ENCODE measurements at places on chromosomes 5 and 9.

GRCh38 chr9:87885484-87886189, 3.0 kb downstream of the SPATA31E1 start:
- H3K4me3 ChIP-seq, result no peak overlapping the region
- H3K27ac ChIP-seq, result no peak overlapping the region
- no peaks in the 10 kb centered on the region for H3K4me1 ChIP-seq
- no peaks in the 10 kb centered on the region for H3K27me3 ChIP-seq

DNA sequence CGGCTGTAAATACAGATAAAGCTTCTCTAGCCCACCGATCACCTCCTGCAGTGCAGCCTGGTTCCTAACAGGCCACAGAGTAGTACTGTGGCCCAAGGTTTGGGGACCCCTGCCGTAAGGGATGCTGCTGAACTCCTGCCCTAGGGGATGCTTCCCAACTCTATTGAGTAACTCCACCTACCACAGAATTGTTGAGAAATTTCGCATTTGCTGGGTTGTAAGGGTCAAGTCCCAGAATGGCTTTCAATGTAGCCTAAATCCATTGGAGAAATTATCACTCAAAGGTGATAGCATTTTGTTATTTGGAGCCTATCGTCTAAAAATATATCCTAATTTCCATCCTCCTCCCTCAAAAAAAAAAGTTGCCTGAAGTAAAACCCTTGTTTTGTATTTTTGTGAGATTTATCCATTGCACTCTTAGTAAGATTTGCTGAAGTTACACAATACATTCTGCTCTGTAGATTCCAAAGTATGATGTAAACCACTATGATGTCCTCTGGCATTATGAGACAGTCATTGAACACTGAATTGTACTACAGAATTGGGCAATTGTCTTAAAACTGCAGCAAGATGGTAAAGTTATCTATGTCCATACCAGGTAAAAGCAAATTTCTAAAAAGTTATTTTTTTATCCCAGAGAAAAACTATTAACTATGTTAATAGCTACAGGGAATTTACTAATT, 14.0 kb downstream of the ACTBL2 start:
- H3K27ac ChIP-seq, result no peak overlapping the region
- H3K27me3 ChIP-seq, result no peaks in the 10 kb centered on the region
- H3K4me3 ChIP-seq, result no peak overlapping the region
- DNase-seq, result no peak
- H3K4me1 ChIP-seq, result no peaks in the 10 kb centered on the region
- no peaks in the 10 kb centered on the region for H3K36me3 ChIP-seq

- no peak overlapping the region for H3K4me3 ChIP-seq
- H3K27ac ChIP-seq, result no peak overlapping the region
- no peaks in the 10 kb centered on the region for H3K4me1 ChIP-seq
- H3K27me3 ChIP-seq, result no peaks in the 10 kb centered on the region
Observed at GRCh38 chr9:128021098-128021497, 40.3 kb upstream of the EEIG1 start.

GRCh38 chr9:113764572-113764971, 111.5 kb upstream of the ZNF618 start:
- no peaks in the 10 kb centered on the region for H3K36me3 ChIP-seq
- DNase-seq, result no peak
- H3K27me3 ChIP-seq, result no peaks in the 10 kb centered on the region
- no peak overlapping the region for H3K4me3 ChIP-seq
- H3K27ac ChIP-seq, result no peak overlapping the region

- H3K4me3 ChIP-seq, result no peak overlapping the region
- H3K27me3 ChIP-seq, result no peaks in the 10 kb centered on the region
- H3K27ac ChIP-seq, result no peak overlapping the region
- H3K4me1 ChIP-seq, result peaks cover 7% of the 10 kb centered on the region
- no peaks in the 10 kb centered on the region for H3K36me3 ChIP-seq
Observed at GRCh38 chr5:152185547-152186245, 219.4 kb downstream of the NMUR2 start.

- H3K4me3 ChIP-seq, result no peak overlapping the region
- no peaks in the 10 kb centered on the region for H3K4me1 ChIP-seq
- no peaks in the 10 kb centered on the region for H3K36me3 ChIP-seq
- no peaks in the 10 kb centered on the region for H3K27me3 ChIP-seq
Observed at GRCh38 chr5:167417662-167418061, 873.8 kb upstream of the WWC1 start.

DNA sequence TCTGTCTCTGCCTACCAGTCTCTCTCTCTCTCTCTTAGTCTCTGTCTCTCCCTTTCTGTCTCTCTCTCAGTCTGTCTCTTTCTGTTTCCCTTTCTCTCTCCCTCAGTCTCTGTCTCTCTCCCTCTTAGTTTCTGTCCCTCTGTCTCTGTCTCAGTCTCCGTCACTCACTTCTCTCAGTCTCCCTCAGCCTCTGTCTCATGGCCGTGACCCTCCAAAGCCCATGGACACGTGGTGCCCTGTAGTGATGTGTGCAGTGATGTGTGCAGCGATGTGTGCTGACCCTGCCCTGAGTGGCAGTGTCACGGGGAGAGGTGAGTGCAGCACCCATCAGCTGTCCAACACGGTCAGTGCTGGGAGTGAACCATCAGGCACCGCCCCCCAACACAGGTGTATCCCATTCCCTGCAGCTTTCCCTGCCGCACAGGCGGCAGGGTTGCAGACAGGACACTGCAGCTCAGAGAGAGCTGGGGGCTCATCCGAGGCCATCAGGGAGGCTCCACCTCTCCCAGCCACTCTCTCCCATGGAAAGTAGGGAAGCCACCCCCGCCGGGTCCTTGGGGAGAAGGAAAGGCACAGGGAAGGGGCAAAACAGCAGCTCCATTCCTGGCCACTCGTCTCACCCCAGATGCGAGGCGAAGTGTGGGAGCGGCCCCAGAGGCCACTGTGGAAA, 794 bp upstream of the LRRC14B start:
- H3K36me3 ChIP-seq, result no peaks in the 10 kb centered on the region
- peaks cover 24% of the 10 kb centered on the region for H3K4me1 ChIP-seq
- no peaks in the 10 kb centered on the region for H3K27me3 ChIP-seq
- no peak overlapping the region for H3K4me3 ChIP-seq

- DNase-seq, result no peak
- H3K27me3 ChIP-seq, result no peaks in the 10 kb centered on the region
- no peak overlapping the region for H3K4me3 ChIP-seq
- H3K27ac ChIP-seq, result no peak overlapping the region
- no peaks in the 10 kb centered on the region for H3K36me3 ChIP-seq
Observed at GRCh38 chr5:34854459-34855174, 15.7 kb downstream of the TTC23L start.

DNA sequence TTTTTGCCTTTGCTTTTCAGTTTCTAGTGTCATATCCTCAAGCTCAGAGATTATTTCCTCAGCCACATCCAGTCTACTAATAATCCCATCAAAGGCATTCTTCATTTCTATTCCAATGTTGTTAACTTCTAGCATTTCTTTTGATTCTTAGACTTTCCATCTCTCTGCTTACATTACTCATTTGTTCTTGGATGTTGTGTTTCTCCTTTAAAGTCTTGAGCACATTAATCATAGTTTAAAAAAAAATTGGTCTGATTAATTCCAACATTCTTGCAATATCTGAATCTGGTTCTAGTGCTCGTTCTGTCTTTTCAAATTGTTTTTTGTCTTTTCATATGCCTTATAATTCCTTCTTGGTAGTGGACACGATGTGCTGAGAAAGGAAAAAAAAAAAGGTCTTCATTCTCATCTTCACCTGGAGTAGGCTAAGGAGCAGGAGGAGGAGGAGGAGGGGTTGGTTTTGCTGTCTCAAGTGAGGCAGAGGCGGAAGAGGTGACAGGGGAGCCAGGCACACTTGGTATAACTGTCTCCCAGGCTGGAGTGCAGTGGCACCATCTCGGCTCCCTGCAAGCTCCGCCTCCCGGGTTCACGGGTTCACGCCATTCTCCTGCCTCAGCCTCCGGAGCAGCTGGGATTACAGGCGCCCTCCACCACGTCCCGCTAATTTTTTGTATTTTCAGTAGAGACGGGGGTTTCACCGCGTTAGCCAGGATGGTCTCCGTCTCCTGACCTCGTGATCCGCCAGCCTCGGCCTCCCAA, 16.3 kb downstream of the PRXL2C start:
- no peaks in the 10 kb centered on the region for H3K36me3 ChIP-seq
- no peak for DNase-seq
- no peak overlapping the region for H3K4me3 ChIP-seq
- no peak overlapping the region for H3K27ac ChIP-seq

GRCh38 chr5:148828511-148829247, 2.3 kb downstream of the ADRB2 start:
- no peak overlapping the region for H3K4me3 ChIP-seq
- no peak for DNase-seq
- peaks cover 14% of the 10 kb centered on the region for H3K4me1 ChIP-seq

GRCh38 chr9:135980926-135981630, 19.9 kb upstream of the UBAC1 start:
- no peak for DNase-seq
- no peak overlapping the region for H3K4me3 ChIP-seq
- H3K27me3 ChIP-seq, result no peaks in the 10 kb centered on the region
- H3K4me1 ChIP-seq, result no peaks in the 10 kb centered on the region

- H3K4me3 ChIP-seq, result no peak overlapping the region
- DNase-seq, result no peak
- H3K27ac ChIP-seq, result no peak overlapping the region
- peaks cover under 1% of the 10 kb centered on the region for H3K36me3 ChIP-seq
- peaks cover 22% of the 10 kb centered on the region for H3K4me1 ChIP-seq
- no peaks in the 10 kb centered on the region for H3K27me3 ChIP-seq
Observed at GRCh38 chr9:131603199-131603598, 57.9 kb downstream of the PRRT1B start.

GRCh38 chr9:102519423-102519822, 475.7 kb upstream of the CYLC2 start:
- no peak for DNase-seq
- no peaks in the 10 kb centered on the region for H3K27me3 ChIP-seq
- peaks cover 13% of the 10 kb centered on the region for H3K4me1 ChIP-seq
- H3K4me3 ChIP-seq, result no peak overlapping the region
- no peak overlapping the region for H3K27ac ChIP-seq
- H3K36me3 ChIP-seq, result no peaks in the 10 kb centered on the region

GRCh38 chr5:83726912-83727311, 6.3 kb upstream of the HAPLN1 start:
- no peak for DNase-seq
- H3K27ac ChIP-seq, result no peak overlapping the region
- H3K27me3 ChIP-seq, result no peaks in the 10 kb centered on the region

DNA sequence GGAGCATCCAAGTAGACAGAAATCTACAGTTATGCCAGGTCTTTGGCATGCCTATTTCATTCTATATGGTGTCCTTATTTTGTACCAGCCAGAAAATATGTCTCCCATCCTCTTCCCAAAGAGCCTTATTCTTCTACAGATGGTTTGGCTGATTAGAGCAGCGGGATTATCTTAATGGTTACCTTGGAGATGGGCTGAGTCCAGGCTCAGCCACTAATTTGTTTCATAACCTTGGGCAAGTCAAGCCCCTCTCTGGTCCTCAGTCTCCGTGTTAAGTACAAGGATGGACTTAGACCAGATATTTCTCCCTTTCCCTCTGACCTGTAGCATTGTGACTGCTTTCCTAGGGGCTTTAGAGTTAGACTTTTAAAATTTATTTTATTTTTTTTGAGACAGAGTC, 11.1 kb upstream of the GLE1 start:
- H3K4me1 ChIP-seq, result no peaks in the 10 kb centered on the region
- no peak overlapping the region for H3K27ac ChIP-seq
- H3K36me3 ChIP-seq, result peaks cover 8% of the 10 kb centered on the region
- DNase-seq, result no peak
- H3K27me3 ChIP-seq, result no peaks in the 10 kb centered on the region
- H3K4me3 ChIP-seq, result no peak overlapping the region

GRCh38 chr5:77139001-77139400, 51.9 kb upstream of the ZBED3 start:
- no peaks in the 10 kb centered on the region for H3K36me3 ChIP-seq
- no peak overlapping the region for H3K27ac ChIP-seq
- no peak overlapping the region for H3K4me3 ChIP-seq
- DNase-seq, result peak; percentile 75
- H3K4me1 ChIP-seq, result no peaks in the 10 kb centered on the region
- no peaks in the 10 kb centered on the region for H3K27me3 ChIP-seq

DNA sequence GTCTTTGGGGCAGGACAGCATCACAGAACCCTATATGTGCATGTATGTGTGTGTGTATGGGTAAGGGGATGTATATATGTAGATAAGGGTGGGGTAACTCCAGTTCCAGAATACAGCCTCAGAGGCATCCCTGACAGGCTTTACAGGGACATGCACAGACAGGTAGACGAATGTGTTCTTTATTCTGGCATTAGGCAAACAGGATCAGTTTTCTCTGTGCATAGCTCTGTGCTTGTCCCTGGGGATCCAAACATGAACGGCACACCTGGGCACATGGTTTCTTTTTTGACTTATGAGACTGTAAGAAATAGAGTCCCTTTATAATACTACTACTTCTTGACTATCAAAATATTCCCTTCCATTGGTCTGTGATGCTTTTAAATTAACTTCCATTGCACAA, 120.6 kb downstream of the TRIO start:
- no peaks in the 10 kb centered on the region for H3K36me3 ChIP-seq
- H3K4me1 ChIP-seq, result peaks cover 2% of the 10 kb centered on the region
- no peak overlapping the region for H3K27ac ChIP-seq
- H3K4me3 ChIP-seq, result no peak overlapping the region
- no peaks in the 10 kb centered on the region for H3K27me3 ChIP-seq
- no peak for DNase-seq

DNA sequence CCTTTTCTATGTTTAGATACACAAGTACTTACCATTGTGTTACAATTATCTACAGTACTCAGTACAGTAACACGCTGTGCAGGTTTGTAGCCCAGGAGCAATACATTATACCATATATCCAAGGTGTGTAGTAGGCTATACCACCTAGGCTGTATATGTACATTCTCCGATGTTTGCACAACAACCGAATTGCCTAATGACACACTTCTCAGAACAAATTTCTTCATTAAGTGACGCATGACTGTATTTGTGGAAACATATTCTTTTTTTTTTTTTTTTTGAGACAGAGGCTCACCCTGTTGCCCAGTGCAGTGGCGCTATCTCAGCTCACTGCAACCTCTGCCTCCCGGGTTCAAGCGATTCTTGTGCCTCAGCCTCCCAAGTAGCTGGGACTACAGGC, 4.0 kb upstream of the RAD23B start:
- H3K4me3 ChIP-seq, result no peak overlapping the region
- no peak for DNase-seq
- H3K36me3 ChIP-seq, result no peaks in the 10 kb centered on the region

- H3K27me3 ChIP-seq, result no peaks in the 10 kb centered on the region
- no peak overlapping the region for H3K27ac ChIP-seq
- no peaks in the 10 kb centered on the region for H3K36me3 ChIP-seq
Observed at GRCh38 chr9:90141723-90142122, 500.9 kb downstream of the DIRAS2 start.

GRCh38 chr5:115842952-115843351, 1.2 kb downstream of the AP3S1 start:
- peak overlapping the region; percentile 90 for H3K27ac ChIP-seq
- DNase-seq, result no peak
- peak overlapping the region; percentile 52 for H3K4me3 ChIP-seq
- no peaks in the 10 kb centered on the region for H3K27me3 ChIP-seq
- no peaks in the 10 kb centered on the region for H3K36me3 ChIP-seq

Measured in body of pancreas (tissue), 4 donors.